ENCODE measurements at places on chromosomes 13 and 19.

GRCh38 chr19:13861392-13861713 is 15.6 kb upstream of the NANOS3 start:
- peak; percentile 58 for DNase-seq

GRCh38 chr13:99051768-99052455 is 74.0 kb upstream of the DOCK9 start:
- no peak for DNase-seq

- DNase-seq: no peak
These were observed 79.1 kb upstream of the SPATA13 start for GRCh38 chr13:24081387-24081786.

- no peak for DNase-seq
These were observed 1211.1 kb upstream of the PCDH20 start for GRCh38 chr13:62626771-62627170.

DNA sequence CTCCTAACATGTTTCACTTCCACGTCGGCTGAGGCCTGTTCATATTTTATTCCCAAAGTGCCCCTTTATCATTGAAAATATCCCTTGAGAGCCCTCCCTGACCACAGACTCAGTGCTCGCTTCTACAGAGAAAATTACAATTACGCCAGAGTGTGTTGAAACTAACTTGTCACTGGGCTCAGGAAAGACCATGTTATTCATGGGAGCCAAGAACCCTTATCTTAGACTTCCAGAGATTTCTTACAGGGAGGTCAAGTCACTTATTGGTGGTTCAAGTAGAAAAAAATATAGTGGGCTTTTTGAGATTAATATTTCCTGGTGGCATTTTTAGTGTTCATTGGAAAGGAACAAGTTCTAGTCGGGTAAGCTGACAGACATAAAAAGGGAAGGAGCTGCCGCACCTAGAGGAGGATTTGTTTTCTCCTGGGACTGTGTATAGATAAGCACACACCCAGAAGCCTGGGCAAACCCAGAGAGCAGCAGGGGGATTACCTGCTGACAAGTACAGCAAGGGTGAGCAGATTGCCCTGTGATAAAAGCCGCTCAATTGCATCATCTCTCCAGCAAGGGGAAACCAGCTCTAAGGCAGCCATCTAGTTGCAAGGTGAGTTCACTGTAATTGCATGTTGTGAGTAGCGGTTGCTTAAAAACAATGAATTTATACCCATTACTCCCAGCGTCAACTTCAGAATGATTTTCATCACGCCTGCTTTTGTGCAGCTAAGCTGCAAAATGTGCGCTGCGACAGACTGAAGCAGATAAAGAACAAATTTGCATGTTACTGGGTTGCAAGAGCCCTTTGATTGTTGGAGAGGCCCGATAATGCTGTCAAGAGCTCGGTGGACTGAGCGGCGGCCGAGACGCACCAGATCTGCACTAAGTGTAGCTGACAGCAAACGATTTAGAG is 46.2 kb downstream of the DCT start:
- no peak for DNase-seq

DNA sequence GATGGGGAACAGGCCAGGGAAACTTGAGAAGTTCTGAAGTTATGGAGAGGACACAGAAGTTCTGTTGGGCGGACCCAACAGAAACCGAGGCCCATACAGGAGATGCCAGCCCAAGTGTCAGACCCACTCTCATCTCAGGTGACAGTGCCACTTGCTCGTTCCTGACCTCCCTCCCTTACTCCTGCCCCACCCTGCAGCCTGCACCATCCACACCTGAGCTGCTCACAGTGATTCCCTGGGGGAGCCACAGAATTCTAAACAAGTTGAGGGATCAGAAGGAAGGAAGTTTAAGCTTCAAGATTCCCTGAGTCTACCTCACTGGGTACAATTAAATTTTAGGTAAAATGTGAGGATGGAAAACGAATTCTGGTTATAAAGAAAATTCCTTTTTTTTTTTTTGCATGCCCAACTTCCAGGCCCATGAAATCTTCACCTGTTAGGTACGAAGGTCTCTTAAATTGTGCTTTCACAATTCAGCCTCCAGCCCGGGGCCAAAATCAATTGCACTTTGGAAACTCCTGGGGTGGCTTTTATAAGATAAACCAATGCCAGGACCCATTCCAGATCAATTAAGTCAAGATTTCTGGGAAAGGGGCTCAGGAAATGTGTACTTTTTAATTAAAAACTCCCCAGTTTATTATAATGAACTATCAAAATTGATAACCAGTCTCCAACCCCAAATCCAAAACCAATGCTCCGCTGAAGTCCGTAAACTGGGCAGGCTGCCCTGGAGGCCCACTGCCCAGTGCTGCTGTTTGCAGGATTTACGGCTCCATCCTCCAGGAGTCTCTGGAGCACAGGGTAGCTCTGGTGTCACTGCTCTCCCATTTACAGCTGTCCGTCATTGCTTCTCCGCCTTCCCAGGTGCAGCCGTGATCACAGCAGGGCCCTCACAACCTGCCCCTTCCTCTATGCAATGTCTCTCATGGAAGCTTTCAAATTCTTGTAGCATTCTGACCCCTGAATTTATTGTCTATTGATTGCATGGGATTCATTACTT is 643.5 kb downstream of the UQCRFS1 start:
- DNase-seq: no peak

DNA sequence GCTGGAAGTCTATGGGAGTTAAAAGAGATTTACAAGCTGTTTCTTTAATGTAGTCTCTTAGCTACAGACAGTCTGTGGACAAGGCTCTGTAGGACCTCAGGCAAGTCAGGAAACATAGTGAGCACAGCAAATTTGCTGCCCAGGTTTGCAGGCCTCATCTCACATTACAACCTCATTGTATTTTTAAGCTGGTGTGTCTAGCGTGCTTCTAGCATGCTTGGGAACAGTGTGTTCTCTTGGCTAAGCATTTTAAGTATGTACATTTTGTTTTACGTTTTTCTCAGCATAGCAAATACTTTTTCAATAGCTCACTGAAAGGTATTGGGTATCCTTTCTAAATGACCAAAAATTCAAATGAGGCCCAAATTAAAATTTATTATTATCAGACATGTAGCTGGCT is 113.2 kb downstream of the STARD13 start:
- no peak for DNase-seq

DNA sequence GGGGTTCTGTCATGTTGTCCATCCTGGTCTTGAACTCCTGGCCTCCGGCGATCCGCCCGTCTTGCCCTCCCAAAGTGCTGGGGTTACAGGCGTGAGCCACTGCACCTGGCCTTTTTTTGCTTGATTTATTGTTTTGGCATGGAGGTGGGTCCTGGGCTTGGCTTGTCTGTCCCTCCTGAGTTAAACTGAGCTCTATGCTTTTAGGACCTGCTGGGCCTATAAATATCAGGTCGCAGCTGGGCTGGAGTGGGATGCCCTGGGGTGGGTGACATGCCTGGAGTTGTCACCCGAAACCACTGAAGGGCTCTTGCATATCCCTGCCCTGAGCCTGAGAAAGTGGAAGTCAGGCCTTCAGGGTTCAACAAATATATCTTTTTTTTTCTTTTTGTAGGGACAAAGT is 5.5 kb downstream of the ARRDC5 start:
- DNase-seq: no peak

GRCh38 chr19:46356149-46357055 is 9.5 kb downstream of the PPP5C start:
- DNase-seq: no peak

DNA sequence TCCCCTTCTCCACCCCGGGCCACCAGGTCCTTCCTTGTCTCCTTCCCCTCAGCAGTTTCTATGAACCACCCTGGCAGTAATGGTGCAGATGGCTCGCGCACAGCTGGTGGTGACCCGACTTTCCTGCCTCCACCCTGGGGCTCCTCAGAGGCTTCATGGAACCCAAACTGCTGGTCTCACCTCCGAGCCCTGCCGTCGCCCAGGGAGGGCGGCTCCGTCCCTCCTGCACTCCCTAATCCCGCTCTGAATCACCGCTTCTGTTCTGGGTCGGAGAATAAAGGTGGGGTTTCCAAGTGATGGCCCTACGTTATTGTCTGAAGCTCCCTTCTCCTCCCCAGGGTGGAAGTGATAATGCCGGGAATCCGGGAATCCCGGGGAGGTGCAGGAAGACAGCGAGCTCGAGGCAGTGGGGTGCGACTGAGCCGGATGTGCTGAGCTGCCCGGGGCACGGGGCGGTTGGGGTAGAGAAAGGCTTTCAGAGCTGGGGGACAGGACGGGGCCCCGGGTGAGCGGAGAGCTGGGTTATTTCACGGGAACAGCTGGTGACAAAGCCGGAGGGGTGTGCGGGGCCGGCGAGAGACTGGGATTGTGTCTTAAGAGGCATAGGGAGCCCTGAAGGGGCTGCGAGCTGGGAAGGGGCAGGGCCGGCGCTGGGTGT is 711 bp downstream of the FUT2 start:
- DNase-seq: peak; percentile 43

DNA sequence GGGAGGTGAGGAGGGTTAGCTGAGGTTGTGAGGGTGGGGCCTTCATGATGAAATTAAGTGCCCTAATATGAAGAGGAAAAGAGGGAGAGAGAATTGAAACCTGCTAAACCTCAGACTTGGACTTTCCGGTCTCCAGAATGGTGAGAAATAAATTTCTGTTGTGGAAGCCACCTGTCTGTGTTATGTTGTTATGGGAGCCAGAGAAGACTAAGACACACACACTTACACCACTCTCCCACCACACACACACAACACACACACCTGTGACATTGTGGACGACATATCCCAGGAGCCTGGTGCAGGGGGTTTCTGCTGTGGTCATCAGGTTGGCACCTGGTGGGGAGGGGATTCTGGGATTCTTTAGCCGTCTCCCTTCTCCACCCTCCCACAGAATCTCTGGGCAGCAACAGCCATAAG is 14.0 kb downstream of the KLK4 start:
- DNase-seq: no peak

DNA sequence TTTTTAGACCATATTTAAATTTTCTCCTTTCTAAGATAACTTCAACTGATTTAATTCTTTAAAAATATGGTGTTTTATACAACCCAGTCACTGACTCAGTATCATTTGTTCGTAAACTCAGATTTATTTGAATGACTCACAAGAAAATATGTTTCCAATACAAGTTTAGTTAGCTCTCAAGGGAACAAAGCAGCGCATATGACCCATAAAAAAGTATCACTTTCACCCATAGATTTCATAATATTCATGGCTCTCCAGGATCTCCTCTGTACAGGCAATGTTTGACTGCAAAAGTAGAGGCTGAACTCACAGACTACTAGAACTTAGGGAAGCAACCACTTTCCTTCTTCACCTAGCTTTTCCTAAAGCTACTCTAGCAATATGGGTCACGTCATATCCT is 405.6 kb upstream of the PCDH9 start:
- no peak for DNase-seq

- DNase-seq: no peak
These were observed 4.8 kb upstream of the ATF5 start for GRCh38 chr19:49924004-49924880.

DNA sequence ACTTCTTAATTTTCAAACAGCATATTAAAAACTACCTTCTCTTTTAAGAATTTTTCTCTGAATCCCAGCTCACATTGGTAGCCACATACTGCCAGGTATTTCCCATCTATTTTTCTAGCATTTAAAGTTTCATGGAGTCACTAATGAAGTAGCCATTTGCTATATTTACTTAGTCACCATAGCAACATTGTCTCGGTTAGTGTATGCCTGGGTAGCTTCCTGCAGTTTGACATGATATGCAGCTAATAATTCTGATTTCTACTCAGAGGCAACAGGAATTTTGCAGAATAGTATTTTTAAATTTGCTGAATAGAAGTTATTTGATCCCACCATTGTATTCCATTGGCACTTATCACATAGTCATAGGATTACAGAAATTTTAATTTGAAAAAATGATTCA is 30.9 kb upstream of the KCTD4 start:
- DNase-seq: peak; percentile 35

- peak; percentile 40 for DNase-seq
These were observed 12.8 kb upstream of the ADGRL1 start for GRCh38 chr19:14218620-14219330.

DNA sequence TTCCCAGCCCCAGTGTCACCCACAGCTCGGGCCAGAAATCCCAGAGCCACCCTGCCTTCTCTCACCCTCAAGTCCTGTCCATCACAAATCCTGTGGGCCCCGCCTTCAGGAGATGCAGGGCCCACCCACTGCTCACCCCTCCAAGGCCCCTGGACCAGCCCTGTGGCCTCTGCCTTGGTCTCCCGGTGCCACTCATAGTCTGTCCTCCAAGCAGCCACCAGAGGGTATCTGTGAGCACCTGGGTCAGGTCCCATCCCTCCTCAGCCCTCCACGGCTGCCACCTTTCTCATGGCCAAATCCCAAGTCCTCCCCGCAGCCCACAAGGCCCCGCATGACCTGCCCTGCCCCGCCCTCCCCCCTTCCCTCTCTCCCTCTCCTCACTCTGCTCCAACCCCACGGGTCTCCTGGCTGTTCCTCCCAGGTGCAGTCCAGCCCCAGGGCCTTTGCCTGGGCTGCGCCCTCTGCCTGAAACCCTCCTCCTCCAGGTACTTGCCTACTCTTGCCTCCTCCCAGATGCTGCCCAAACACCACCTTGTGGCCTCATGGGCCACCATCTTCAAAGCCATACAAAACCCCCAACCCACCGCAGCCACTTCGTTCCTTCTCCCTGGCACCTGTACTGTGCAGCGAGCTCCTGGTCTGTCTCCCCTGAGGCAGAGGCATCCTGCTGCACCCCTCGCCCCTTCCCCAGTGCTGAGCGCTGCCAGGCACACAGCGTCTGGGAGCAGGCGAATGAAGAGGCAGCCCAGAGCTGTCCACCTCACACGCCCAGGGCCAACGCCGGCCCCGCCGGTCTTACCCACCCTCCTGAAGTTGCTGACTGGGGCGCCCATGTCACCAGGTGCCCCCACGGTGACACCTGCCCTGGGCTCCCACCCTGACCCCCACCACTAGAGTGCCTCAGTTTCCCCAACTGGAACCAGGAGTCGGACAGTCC is 13.2 kb upstream of the UQCR11 start:
- DNase-seq: peak; percentile 40

DNA sequence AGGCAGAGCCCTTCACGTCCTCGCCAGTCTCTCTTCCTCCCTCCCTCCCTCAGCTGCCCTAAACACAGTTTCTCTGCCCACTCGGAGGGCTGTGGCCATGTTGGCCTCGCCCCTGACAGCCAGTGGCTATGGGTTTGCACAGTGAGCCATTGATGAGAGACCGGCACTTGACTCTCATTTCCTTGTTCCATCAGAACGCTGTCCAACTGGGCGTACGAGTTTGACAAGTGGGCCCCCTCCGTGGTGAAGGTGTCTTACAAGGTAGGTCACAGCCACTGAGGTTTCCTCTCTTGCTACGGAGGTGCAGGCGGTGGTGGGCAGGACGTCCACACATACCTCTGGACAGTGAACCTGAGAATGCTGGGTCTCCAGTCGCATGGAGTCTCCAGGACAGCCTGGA is 57.9 kb downstream of the SMARCA4 start:
- DNase-seq: no peak

- peak; percentile 69 for DNase-seq
These were observed 15.7 kb downstream of the ZIC5 start for GRCh38 chr13:99955747-99956472.

DNA sequence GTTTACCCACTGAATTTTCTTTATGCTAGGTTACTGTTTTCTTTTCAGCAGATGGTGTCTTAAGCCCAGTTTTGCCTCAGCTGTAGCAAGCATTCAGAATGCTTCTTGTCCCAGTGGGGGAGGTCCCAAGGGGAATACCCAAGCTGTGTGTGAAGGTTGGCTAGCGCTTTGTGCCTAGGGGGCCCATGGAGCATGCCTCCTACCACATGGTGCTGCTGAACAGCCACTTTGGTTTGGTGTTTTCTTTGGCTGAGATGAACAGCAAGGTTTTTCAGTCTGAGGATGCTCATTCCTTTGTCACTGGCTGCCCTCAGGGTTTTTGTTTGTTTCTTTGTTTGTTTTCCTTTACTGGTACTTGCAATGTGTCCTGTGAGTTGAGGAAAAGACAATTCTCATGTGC is 99.0 kb downstream of the PCDH20 start:
- no peak for DNase-seq
